Brain microvascular endothelial cell (primary cell): ENCODE measurements at places on chromosomes 1 and 21.

GRCh38 chr1:119808491-119808890 lies 2.8 kb downstream of the REG4 start:
- no peak for DNase-seq

DNA sequence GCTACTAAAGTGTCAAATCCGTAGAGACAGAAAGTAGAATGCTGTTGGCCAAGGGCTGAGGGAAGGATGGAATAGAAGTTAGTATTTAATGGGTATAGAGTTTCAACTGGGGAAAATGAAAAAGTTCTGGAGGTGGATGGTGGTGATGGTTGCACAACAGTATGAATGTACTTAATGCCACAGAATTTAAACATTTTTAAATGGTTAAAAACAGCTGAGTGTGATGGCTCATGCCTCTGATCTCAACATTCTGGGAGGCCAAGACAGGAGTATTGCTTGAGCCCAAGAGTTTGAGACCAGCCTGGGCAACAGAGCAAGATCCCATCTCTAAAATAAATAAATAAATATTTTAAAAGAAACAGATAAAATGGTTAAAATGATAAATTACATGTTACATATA lies 44.5 kb downstream of the PIK3R3 start:
- DNase-seq: no peak

- no peak for DNase-seq
These were observed 32.4 kb downstream of the ITPKB start for GRCh38 chr1:226706684-226707083.

DNA sequence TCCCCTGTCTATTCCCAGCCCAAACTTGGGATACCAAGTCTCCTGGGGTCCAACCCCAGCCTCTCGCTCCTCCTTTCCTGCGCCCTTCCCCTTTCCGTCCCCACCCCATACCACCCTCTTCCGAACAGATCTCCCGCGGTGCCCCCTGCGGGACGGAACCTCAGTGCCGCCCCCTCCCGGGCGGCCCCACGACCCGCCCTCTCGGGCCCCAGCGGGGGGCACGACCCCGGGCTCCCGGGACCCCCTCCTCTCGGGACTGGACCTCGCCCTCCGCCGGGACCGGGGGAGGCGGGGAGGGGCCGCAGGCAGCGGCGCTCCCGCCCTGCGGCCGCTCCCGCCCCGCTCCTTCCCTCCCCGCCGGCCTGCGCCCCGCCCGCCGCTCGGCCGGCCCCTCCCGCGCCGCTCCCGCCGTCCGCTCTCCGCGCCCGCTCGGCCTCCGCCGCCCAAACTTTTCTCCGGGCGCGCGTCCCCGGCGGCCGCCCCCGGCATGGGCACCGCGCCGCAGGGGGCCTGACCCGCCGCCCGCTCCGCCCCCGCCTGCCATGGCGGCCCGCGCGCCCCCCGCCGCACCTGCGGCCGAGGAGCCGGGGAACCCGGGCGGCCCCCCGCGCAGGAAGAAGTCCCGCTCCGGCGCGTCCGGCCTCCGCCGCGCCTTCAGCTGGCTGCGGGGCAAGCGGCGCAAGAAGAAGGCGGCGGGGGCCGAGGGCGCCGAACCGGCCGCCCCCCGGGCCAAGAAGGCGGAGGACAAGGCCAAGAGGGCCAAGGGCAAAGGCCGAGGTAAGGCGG lies 39.0 kb upstream of the SYNC start:
- no peak for DNase-seq

GRCh38 chr1:159957824-159958268 lies 3.8 kb upstream of the SLAMF9 start:
- DNase-seq: no peak

- DNase-seq: no peak
These were observed 35.9 kb downstream of the TCP10L start for GRCh38 chr21:32549440-32549839.

GRCh38 chr1:25520446-25521061 lies 22.9 kb upstream of the LDLRAP1 start:
- peak; percentile 47 for DNase-seq

- DNase-seq: peak; percentile 97
These were observed at the start of gene DDOST for GRCh38 chr1:20661207-20662109. Gene DDOST, minus strand, starts transcription at chr1:20661369. Its CDS starts 19 bp downstream, at chr1:20661350.

- DNase-seq: no peak
These were observed 35.6 kb upstream of the SLC16A1 start for GRCh38 chr1:112991402-112992120.

- no peak for DNase-seq
These were observed 133.6 kb upstream of the SLC45A1 start for GRCh38 chr1:8184301-8184700.

GRCh38 chr1:174995121-174995520 lies 4.6 kb upstream of the CACYBP start:
- no peak for DNase-seq

- DNase-seq: no peak
These were observed 514.9 kb upstream of the PKN2 start for GRCh38 chr1:88169139-88169538.

DNA sequence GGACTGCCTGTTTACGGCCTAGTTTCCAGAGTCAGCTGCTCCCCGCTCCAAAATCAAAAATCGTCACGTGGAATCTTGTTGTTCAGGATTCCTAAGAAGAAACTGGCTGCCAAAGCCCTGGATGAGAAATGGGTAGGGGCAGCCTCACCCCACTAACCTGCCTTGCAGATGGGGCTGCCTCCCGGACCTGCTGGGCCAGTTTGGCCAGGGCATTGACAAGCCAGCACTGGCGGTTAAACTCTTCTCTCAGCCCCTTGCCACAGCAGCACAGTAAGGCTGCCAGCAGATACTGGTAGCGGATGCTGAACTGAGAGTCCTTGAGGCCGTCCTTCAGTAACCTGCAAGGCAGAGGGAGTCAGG lies 31.6 kb upstream of the PPP1R15B start:
- DNase-seq: no peak

- no peak for DNase-seq
These were observed 866 bp upstream of the WNT2B start for GRCh38 chr1:112507921-112508277.

GRCh38 chr1:191707288-191707687 lies 451.0 kb upstream of the RGS18 start:
- DNase-seq: no peak

DNA sequence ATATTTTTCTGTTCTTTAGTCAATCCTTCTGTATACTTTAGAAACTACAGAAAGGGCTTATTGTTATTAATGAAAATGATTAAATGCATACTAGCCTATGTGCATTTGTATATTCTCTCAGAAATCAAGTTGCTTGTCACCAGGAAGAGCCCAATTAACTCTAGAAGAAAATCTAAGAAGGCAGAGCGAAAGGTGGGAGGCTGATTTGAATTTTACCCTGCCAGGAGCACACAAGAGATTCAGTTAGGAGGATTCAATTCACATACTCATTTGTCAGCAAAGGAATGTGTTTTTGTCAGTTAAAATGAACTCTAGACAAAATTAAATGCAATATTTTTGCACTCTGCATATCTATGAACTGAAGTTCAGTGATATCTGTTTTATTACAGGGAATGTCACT lies 411.8 kb downstream of the KCNT2 start:
- DNase-seq: no peak

GRCh38 chr1:99533909-99534637 lies 111.8 kb upstream of the PALMD start:
- no peak for DNase-seq

DNA sequence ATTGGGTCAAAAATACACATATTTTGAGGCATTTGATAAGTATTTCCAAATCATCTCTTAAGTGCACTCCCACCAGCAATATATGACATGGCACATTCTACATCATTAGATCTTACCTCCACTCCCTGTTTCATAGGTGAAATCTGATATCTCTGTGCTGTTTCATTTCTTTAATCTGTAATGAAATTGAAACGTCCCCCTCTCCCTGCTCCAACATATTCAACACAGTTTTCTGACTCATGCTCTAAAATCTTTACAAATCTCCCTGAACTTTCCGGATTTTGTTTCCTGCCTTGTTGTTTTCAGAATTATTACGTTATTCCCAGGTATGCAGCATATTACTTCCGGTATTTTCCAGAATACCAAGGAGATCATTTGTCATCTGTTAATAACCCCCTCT lies 66.1 kb upstream of the AKT3 start:
- DNase-seq: no peak

DNA sequence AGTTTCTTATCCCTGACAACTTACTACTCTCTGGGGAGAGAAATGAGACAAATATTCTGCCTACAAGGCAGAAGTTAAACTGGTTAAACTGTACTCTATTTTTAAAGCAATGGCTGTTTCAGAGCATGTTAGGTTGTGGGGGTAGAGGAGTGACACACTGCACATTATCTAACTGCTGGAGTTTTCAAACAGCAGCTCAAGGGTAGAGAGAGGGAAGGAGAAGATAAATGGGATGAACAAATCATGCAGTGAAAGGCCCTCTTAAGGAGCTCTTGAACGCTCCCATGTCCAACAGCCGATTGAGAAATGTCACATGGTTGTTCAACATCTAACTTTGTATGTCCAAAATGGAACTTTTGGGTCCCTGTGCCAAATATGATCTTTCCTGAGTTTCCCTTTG lies 14.0 kb upstream of the IFI44L start:
- no peak for DNase-seq

- peak; percentile 75 for DNase-seq
These were observed 973 bp downstream of the SDF4 start for GRCh38 chr1:1230656-1231399.

GRCh38 chr1:213369465-213369864 lies 318.4 kb downstream of the RPS6KC1 start:
- DNase-seq: no peak

DNA sequence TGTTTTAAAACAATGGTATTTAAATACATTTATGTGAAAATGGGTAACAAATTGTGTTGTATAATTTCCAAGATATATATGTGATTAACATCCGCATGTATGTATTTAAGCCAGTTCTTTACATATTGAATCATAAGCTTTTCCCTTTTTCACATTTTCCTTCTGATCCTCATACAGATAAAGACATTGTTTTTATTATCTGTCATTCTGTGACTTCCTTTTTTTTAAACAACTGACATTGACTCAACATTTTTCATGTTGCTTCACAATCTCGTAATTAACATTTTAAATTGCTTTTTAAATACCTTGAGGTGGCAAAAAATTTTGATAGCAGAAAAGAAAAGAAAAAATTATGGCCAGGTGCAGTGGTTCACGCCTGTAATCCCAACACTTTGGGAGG lies 1.4 kb downstream of the STXBP3 start:
- DNase-seq: no peak

DNA sequence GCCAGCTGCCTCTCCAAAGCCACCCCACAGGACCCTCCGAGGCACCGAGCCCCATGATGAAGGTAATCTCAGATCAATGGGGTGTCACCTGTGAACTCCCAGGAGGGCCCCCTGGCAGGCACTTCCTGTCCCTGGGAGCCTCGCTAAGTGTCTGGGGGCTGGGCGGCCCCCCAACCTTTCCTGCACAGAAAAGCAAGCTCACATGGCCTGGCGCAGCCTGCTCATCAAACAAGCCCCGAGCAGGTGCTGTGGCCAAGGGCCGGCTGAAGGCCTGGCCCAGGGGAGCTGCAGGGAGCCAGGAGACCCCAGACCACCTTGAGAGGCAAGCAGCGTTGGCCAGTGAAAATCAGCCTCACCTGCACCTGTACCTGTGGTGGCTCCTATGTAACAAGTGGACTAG lies 2.9 kb downstream of the RIPK4 start:
- no peak for DNase-seq

DNA sequence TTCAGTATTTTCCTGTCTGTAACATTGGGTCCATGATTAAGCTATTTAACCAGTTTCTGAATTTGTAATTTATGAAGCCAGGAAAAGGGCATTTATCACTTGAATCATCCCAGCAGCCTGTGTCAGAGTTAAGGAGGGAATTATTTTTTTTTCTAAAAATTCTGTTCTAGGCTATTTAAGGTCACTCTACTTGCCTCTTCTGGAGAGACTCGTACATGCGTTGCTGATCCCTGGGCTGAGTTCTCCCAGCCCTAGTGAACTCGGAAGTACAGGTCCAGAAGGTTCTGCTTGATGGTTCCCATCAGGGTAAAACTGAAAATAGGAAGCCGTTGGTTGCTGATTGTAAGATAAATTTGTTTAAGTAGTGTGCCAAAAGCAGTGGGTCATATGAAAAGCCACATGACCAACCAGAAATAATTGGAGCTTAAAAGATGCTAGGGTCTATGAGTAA lies 90.7 kb downstream of the GPR88 start:
- DNase-seq: no peak

DNA sequence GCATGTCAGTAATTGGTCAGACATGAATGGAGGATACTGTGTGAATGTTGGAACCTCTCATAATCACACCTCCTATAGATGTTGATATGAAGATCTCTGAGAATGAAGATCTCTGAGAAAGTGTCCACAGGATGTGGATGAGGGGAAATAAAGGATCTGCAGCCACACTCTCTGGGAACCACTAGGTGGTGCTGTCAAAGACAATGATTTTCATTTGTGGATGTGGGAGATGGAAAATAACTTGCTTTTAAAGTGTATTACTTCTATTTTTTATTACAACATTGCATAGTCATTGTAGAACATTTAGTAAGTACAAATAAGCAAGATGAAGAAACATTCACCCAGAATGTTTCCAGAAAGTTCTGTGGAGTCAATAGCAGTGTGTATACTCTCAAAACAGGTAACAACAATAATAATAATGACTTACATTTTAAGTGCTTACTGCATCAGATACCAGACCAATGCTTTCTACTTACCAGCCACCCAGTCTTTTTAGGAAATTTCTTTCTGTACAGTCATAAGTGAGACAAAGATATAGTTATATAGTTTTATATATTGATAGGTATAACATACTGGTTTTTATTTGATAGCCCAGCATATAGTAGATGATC lies 128.2 kb downstream of the ATG4C start:
- peak; percentile 18 for DNase-seq

DNA sequence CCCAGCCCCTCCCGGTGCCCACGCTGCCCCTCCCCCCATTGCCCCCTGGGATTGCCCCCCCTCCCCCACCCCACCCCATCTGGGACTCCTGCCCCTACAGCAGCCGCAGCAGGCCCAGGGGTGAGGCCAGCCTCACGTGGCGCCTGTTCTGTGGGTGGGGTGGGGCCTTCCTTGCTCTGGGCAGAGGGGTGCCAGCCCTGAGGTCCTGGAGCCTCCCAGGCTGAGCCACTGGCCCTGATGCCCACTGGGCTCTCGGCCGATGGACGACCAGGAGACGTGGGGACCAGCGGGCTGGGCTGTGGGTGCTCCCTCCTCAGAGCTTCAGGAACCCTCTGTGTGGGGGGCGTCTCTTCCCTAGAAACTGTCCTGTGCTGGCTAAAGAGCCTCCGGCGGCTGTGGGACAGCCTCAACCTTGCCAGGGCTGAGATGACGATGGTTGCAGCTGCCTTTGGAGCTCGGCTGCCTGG lies 5.8 kb upstream of the C1orf159 start:
- no peak for DNase-seq

- DNase-seq: no peak
These were observed 18.7 kb upstream of the RAP1A start for GRCh38 chr1:111600886-111601386.

GRCh38 chr1:64019818-64020217 lies 183.6 kb upstream of the UBE2U start:
- DNase-seq: peak; percentile 70

DNA sequence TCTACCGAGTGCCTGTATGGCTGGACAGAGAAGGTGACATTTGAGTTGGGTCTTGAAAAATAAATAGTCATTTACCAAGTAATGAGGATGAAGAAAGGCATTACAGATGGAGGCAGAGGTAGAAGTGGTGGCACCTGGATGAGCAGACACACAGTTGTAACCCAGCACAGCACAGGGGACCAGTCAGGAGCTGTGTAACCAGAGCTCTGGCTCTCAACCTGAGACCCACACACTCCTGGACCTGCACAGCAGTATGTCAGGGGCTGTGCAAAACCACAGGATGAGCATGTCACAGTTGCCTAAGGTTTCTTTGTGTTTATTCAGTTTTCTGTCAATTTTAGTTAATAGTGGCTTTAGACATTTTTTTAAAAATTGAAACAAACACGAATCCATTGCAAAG lies 11.3 kb upstream of the MCOLN3 start:
- DNase-seq: no peak

- DNase-seq: no peak
These were observed 42.6 kb downstream of the F13B start for GRCh38 chr1:197024460-197024859.
